ENCODE measurements at places on chromosomes 3 and 15. TPM values are rescaled to one million over a fixed set of nuclear protein-coding genes. Genes with fewer than 3 reads are reported as not detected.

THBS1 gene
- 168 TPM for total RNA-seq

SEC11A gene
- 192 TPM for total RNA-seq

FMN1 gene
- 2.7 TPM for total RNA-seq

FBXO45 gene
- 7.8 TPM for total RNA-seq

LIPH gene
- total RNA-seq = 1.9 TPM

XCR1 gene
- total RNA-seq = not detected

SYNPR gene
- total RNA-seq = not detected

MKRN3 gene
- not detected for total RNA-seq

PLOD2 gene
- 31.0 TPM for total RNA-seq
